NK-92 treated with Interleukin-12 subunit alpha and Interleukin-12 subunit beta, amount 100 ng/mL, for 24 hours (cell line): ENCODE measurements at places on chromosomes 1 and 21.
A peak's percentile ranks its signal among the peaks of the same experiment; 100 is the strongest.

DNA sequence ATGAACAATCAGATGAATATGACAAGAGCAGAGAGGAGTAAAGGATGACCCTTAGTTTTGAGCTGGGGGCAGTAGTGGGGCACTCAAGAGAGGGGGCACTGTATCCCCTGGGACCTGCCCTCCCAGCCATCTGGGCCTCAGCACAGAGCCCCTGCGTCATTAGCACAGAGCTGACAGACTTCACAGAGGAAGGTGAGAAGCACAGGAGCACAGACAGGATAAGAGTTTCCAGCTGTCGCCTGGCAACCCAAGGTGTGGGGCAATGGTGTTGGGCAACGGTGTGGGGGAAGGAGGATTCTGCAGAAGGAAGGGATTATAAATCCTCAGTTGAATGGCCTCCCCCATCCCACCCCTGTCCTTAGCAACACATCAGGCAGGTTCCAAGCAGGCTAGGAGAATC, 30.2 kb downstream of the RAB3B start:
- peak; percentile 66 for DNase-seq

- DNase-seq, result peak; percentile 60
Measured at GRCh38 chr1:198620951-198621824, 17.7 kb upstream of the PTPRC start.

DNA sequence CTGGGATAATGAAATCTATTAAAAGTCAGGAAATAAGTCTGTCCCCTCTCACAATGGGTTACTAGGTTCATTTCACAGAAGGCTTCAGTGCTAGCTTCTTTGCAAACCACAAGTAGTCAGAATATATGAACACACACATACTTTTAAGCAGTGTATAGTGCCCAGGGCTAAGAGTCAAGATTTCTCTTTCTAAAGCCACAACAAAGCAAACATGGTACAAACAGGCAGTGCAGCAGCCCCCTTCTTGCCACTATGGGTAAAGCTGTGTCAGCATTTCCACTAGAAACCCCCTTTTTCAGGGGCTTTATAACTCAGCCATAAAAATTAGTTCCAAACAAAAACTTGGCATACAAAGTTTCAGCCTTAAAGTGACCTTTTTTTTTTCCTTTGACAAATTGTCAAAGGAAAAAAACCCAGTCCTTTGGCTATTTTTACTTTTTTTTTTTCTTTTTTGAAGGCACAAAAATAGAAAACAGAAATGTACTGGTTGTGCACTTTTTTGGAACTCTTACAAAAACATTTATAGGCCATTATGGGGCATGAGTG, 315.4 kb downstream of the LMO4 start:
- DNase-seq, result no peak

- DNase-seq, result no peak
Measured at GRCh38 chr1:23451441-23451840, 26.9 kb upstream of the TCEA3 start.

- no peak for DNase-seq
Measured at GRCh38 chr1:89269277-89269676, 3.4 kb downstream of the GBP5 start.

DNA sequence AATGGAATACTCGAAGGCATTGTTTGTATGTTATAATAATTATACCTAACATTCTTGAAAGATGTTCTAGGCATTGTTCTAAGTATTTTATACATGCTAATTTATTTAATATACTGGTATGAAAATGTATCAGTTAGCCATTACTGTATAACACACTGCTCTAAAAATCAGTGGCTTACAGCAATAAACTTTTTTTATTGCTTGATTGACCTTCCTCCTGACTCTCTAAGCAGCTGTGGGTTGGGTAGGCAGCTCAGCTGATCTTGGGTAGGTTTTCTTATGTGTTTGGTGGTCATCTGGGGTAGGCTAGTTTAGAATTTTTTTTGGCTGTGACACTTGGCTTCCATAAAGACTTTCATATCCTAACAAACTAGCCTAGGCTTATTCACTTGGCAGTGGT, 100.2 kb upstream of the SYT6 start:
- no peak for DNase-seq

- DNase-seq, result no peak
Measured at GRCh38 chr1:164950541-164950986, 391.6 kb downstream of the PBX1 start.

GRCh38 chr1:76278711-76279100, 204.2 kb downstream of the ST6GALNAC3 start:
- DNase-seq, result no peak

DNA sequence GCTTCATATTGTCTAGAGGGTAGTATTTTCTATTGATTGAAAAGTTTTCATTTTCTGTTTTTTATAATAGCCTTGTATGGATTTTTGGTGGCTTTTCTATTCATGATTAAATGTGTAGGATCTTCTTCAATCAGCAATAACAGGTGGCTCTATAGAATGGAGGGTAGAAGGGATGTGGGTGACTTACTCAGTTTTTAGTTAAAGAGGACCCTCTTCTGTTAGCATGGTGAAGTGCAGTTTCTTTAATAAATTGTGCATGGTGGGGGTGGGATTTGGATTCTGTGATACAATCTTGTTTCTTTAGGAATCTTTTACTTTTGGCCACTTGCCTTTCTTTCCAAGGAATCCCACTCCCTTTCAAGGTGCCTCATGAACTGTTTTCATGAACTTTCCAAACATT, 64.7 kb downstream of the SLC35A3 start:
- DNase-seq, result no peak

DNA sequence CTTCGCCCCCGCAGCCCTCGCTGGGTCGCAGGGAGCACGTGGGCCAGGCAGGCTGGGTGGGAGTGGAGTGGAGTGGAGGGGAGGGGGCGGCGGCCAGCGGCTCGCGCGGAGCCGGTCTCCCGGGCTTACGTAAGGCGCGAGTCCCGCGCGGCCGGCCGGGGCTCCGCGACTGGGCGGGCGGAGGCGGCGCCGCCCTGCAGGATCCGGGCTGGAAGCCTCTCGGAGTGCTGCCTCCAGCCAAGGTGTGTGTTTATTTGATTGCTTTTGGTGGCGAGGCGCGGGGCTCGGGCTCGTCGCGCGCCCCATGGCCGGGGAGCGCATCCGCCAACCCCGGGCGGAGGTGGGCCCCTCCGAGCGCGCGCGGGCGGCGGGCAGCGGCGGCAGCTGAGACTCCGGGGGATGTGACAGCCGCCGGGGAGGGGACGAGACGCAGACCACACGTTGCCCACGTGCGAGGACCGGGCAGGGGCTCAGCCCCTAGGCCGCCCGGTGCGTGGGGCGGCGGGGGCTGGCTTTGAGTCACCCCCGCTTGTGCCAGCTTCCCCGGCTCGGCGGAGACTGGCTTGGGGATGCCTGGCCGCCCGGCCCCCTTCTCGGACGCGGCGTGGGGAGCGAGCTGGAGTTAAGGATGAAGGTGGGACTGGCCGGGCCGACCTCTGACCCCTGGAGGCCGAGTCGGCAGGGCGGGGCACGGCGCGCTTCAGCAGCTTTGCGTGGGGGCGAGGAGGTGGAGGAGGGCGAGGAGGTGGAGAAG, 402 bp upstream of the AK4 start:
- no peak for DNase-seq

GRCh38 chr1:6889875-6890480, 104.7 kb downstream of the CAMTA1 start:
- no peak for DNase-seq

DNA sequence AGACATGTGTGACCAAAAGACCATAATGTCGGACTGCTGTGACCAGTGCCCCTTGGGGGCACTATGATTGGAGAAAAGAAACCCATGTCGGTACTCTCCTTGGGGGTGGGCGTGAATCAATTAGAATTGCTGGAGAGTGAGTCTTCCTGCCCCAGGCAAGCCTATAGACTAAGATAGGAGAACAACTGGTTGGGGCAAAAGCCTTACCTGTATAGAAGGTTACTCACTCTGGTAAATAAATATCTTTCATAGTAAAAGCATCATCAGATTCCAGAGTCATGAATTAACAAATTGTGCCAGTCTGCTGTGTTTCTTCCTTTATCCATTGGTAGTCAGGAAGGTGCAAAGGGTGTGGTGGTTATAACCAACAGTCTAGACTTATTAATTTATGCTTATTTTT, 2.9 kb upstream of the PTGFRN start:
- no peak for DNase-seq

GRCh38 chr1:41404308-41404761, 43.1 kb downstream of the FOXO6 start:
- no peak for DNase-seq

DNA sequence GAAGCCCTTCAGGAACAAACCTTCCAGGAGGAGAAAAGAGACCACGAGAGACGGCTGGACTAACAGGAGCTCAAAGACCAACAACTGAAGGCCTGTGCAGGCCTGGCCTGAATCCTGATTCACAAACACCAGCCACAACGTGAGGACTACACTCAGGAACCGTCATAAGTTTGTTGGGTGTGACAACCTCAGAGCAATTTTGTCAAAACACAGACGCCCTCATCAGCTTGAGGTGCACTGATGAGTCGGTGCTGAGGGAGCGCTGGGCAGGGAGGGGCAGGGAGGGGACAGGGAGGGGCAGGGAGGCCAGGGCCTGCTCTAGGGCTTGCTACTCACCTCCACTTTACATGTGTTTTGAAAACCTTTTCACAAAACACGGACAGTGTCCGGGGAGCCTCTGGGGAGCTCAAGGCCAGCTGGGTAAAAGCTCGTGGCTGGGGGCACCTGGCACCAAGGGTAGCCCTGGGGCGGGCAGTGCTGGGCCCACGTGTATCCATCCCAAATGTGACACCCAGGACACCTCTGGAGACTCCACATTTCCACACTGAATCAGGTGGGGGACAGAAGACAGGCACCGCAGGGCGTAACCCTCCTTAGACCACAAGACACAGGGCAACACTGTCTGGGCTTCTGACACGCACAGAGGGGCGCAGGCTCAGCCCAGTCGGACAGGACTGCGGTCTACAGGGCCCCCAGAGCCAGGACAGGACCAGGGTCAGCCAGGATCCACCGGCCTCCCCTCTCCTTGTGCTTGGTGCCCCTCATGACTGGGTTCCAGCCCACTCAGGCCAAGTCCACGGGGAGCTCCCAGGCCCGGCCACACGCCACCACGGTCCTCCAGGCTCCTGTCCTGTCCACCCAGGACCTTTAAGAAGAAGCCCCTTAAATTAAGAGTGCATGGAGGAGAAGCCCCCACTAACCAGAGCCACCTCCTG, 16.5 kb downstream of the LSS start:
- no peak for DNase-seq

DNA sequence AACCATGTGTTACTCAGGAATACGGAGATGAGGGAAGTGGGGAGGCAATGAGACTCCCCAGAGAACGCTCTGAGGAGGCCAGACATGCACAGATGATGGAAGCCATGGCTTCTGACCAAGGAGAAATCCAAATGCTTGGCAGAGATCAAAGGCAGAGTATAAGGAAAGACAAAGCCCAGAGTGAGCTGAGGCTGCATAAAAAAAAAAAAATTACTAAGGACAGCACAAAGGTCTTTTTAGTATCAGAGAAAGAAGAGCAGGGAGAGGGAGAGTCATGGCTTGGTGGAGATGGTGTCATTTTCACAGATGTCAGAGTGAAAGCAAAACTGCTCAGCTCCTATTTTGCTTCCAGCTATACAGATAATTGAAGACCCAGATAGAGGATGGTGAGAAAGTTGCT, 8.1 kb upstream of the NCF2 start:
- DNase-seq, result no peak

DNA sequence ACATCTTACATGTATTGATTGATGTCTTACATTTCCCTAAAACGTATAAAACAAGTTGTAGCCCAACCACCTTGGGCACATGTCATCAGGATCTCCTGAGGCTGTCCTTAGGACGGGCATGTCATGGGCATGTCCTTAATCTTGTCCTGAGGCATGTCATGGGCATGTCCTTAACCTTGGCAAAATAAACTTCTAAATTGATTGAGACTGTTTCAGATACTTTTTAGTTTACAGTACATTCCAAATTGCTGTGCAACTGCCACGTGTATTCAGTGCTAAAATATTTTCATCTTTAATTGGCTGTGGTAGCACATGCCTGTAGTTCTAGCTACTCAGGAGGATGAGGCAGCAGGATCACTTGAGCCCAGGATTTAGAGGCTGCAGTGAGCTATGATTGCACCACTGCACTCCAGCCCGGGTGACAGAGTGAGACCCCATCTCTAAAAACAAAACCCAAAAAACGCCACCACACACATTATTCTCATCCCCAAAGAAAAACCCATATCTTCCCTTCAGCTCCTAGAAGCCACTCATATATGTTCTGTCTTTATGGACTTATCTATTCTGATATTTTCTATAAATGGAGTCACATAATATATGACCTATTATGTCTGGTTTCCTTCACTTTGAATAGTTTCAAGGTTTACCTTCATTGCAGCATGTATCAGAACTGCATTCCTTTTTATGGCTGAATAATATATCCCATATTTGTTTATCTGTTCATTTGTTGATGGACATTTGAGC, 96.0 kb upstream of the BTG3 start:
- DNase-seq, result no peak

- no peak for DNase-seq
Measured at GRCh38 chr1:156726549-156727226, 1.6 kb upstream of the METTL25B start.

GRCh38 chr1:243335292-243335691, 79.5 kb downstream of the SDCCAG8 start:
- no peak for DNase-seq

GRCh38 chr1:247386217-247386616, 29.8 kb upstream of the NLRP3 start:
- no peak for DNase-seq

DNA sequence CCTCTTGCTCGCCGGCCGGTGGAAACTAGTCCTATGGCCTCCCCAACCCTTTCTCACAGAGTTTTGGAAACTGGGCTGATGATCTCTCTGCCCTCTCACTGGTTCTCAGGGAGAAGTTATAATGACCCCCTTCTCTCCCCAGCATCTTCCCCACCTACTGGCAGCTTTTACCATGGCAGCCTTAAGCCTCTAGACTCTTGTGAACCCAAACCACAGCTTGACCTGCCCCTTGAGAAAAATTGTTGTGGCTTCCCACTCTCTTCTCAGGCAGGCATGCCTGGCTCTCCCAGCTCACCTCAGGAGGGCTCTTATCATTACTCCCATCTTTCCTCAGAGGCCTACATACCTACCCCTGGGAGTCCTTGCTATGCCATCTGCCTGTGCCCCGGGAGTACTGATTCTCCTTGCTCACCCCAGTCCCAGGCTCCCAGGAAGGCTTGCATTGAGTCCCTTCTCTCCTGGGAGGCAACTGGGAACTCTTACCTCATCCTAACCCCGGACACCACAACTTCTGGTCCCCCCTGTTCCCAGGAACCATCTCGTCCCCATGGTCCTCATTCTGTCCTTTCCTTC, 1.6 kb downstream of the NSUN4 start:
- no peak for DNase-seq

GRCh38 chr1:17890815-17891191, 135.7 kb downstream of the ACTL8 start:
- DNase-seq, result no peak

DNA sequence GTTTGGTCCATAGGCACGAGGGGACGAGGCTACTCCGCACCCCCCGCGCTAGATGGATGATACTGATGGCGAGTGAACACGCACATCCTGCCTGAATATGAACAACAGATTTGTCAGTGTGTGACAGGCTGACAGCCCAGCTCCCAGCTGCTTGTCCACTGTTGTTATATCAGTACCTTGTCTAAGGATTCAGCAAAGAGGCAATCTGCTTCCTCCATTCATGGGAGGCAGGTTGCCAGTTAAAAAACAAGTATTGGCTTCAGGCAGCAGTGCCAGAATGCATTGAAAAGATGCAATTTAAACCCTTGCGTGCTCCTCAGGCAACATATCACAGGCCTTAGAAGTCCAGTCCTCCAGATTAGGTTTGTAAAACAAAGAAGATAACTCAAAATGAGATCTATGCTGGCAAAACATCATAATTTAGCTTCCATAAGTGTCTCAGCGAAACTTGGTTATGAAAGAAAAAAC, 223.3 kb downstream of the GPATCH2 start:
- no peak for DNase-seq

- DNase-seq, result no peak
Measured at GRCh38 chr1:69551476-69552324, 16.0 kb upstream of the LRRC7 start.
